ENCODE measurements at places on chromosomes 12 and 14. TPM values are rescaled to one million over a fixed set of nuclear protein-coding genes. Genes with fewer than 3 reads are reported as not detected.

DNA sequence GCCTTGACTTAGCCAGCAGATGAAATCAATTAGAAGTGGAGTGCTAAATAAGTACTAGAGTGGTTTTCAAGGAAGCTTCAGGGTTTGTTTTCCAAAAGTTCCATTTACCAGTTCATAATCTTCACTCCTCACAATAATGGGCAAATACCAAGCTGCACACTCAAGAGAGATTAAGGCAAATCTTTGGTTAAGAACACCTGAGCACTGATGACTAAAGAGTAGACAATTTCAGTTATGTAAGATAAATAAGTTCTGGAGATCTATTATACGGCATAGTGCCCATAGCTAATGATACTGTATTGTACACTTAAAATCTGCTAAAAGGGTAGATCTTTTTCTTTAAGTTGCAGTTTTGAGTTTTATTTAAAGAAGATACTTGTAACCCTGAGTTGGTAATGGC, 125.0 kb downstream of the ARMH4 start:
- no peak for DNase-seq

The TEDC1 gene
- 5.1 TPM for polyA plus RNA-seq

DNA sequence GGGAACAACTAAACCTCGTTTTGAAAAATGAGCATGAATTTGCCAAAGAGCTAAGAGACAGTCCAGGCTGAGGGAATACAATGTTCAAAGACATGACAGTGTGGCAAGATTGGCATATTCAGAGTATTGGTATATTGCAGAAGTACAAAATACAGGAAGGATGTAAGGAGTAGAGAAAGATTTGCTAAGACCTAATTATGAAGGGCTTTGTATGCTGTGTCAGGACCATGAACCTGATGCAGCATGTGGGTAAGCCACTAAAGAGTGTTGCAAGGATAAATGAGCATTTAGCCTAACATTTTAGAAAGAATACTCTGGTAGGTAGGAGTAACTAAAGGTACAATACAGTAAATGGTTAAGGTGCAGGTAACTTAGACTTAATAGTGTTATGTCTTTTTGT, 65.1 kb downstream of the KTN1 start:
- no peak for DNase-seq

DNA sequence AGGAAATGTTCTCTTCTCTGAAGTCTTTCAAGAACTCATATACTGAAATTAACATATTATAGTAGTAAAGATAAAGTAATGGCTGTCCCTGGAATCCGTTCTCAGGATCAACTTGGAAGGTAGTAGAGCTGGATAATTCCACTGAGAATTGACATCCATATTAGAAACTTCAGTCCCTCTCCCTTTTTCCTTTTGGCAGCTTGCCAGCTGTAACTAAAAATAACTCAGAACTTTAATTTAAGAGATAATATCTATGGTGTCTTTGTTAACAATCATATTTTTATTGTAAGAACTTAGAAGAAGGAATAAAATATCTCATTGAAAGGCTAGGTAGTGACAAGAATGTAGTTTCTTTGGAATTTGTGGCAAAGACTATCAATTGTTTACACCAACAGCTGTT, 61.4 kb upstream of the PLEKHA5 start:
- DNase-seq: no peak

The GALNT16 gene
- polyA plus RNA-seq: 25.7 TPM

- no peak for DNase-seq
These were observed 101.0 kb downstream of the KLRB1 start for GRCh38 chr12:9506746-9507145.

Data from hindlimb muscle (tissue), 1 donor.